ENCODE measurements at places on chromosomes 12 and 14. TPM values are rescaled to one million over a fixed set of nuclear protein-coding genes. Genes with fewer than 3 reads are reported as not detected.

- H3K4me3 ChIP-seq = no peak overlapping the region
- DNase-seq = no peak
- H3K4me1 ChIP-seq = peaks cover 37% of the 10 kb centered on the region
- no peak overlapping the region for H3K27ac ChIP-seq
- H3K36me3 ChIP-seq = peaks cover 2% of the 10 kb centered on the region
These were observed 394.9 kb downstream of the RAD51B start for GRCh38 chr14:68214431-68214830.

DNA sequence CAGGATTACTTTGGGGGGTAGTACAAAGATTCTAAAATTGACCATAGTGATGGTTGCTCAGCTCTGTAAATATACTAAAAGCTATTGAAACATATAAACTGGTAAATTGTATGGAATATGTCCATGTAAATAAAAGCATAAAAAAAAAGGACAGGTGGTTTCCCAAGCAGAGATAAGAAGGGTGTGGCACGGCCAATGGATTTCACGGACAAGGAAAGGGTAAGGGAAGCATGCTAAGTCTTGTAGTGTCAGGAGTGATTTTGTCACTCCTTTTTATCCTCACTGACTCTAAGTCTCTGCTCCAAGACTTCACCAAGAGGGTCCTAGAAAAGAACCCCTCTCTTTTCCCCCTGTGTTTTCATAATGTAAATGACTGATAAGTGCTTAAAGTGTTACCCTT is 229.2 kb downstream of the SPTSSA start:
- DNase-seq = no peak
- H3K4me3 ChIP-seq = no peak overlapping the region
- H3K36me3 ChIP-seq = no peaks in the 10 kb centered on the region
- H3K27ac ChIP-seq = no peak overlapping the region

Gene WIF1
- total RNA-seq = not detected

GRCh38 chr12:112850383-112850782 is 56.4 kb upstream of the OAS1 start:
- H3K27ac ChIP-seq = no peak overlapping the region
- H3K4me3 ChIP-seq = no peak overlapping the region
- DNase-seq = no peak
- no peaks in the 10 kb centered on the region for H3K36me3 ChIP-seq
- peaks cover 43% of the 10 kb centered on the region for H3K27me3 ChIP-seq
- no peaks in the 10 kb centered on the region for H3K4me1 ChIP-seq

- no peak overlapping the region for H3K4me3 ChIP-seq
- H3K4me1 ChIP-seq = no peaks in the 10 kb centered on the region
- H3K36me3 ChIP-seq = no peaks in the 10 kb centered on the region
These were observed 70.6 kb upstream of the ESRRB start for GRCh38 chr14:76305268-76305826.

Gene SLC4A8
- 9.1 TPM for total RNA-seq

- no peak overlapping the region for H3K4me3 ChIP-seq
- H3K27me3 ChIP-seq = no peaks in the 10 kb centered on the region
- H3K27ac ChIP-seq = no peak overlapping the region
- DNase-seq = no peak
These were observed 128.6 kb upstream of the PLEKHG7 start for GRCh38 chr12:92574051-92574783.

DNA sequence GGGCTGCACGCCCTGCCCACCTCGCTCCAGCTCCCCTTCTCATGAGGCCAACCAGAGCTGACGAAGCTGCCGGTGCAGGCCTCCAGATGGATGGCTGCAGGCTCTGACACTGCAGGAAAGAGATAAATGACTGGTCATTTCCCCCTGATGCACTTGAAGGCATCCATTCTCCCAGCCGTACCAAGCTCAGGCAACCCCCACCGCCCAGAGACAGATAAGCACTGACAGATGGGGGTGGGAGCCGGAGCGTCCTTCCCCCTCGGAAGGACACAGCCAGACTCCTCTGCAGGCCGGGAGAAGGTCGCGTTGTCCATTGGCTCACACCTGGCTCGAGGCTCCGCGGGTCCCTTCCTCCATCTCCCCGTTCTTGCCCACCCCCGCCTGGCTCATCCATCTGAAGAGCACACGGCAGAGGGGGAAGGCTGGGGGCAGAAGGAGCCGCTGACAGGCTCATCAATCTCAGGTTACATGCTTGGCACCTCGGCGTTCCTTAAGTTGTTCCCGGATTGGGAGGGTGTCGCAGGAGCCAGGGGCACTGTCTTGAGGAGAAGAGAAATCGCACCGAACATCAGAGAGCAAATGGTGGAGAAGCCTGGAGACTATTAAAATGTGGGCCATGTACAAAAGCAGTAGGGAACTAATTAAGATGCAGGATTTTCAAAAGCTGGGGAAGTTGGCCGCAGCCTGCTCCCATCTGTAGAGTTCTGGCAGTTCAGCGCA is 151.6 kb downstream of the DPF3 start:
- no peaks in the 10 kb centered on the region for H3K36me3 ChIP-seq
- H3K4me3 ChIP-seq = no peak overlapping the region
- H3K4me1 ChIP-seq = no peaks in the 10 kb centered on the region
- H3K27me3 ChIP-seq = peaks cover 2% of the 10 kb centered on the region
- no peak for DNase-seq

Gene FOXG1
- not detected for total RNA-seq

- no peaks in the 10 kb centered on the region for H3K36me3 ChIP-seq
- no peak for DNase-seq
- H3K27ac ChIP-seq = no peak overlapping the region
- H3K4me3 ChIP-seq = no peak overlapping the region
These were observed 48.8 kb upstream of the SEL1L start for GRCh38 chr14:81582420-81582819.

DNA sequence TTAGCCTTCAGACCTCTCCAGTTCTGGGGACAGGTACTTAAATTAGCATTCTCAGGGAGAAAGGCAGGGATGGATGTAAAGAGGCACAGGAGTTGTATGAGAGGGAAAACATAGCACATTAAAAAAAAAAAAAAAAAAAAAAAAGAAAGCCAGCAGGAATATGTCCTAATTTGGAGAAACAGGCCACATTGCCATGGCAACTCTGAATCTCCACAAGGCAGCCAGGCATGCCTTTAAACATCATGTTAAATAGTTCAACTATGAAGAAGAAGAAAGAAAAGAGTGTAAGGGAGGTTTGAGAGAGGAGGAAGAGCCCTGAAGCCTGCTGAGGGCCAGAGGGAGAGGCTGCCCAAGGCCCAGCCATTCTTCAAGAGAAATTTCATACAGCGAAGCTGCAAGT is 145.8 kb downstream of the GRIN2B start:
- no peaks in the 10 kb centered on the region for H3K27me3 ChIP-seq
- H3K36me3 ChIP-seq = no peaks in the 10 kb centered on the region
- no peaks in the 10 kb centered on the region for H3K4me1 ChIP-seq
- no peak overlapping the region for H3K27ac ChIP-seq
- no peak for DNase-seq

DNA sequence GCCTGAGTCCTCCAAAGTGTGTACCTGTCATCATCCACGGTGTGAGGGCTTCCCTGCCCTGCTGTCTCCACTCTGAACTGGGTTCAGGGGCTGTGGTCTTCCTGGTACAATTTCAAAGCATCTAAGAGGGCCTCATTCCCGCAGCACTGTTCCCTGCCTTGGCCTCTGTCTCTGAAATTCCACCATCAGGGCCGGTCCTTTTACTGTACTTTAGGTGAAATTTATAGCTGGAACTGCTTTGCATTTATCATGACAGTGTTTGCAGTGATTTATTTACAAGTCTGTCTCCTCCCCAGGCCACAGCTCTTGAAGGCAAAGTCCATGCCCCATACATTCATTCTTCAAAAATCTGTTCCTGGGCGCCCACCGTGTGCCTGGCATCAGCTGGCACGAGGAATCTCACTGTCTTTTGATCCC is 36.9 kb upstream of the NCOR2 start:
- DNase-seq = no peak
- H3K36me3 ChIP-seq = no peaks in the 10 kb centered on the region
- H3K4me3 ChIP-seq = no peak overlapping the region
- no peak overlapping the region for H3K27ac ChIP-seq
- peaks cover 34% of the 10 kb centered on the region for H3K27me3 ChIP-seq
- H3K4me1 ChIP-seq = peaks cover 12% of the 10 kb centered on the region

DNA sequence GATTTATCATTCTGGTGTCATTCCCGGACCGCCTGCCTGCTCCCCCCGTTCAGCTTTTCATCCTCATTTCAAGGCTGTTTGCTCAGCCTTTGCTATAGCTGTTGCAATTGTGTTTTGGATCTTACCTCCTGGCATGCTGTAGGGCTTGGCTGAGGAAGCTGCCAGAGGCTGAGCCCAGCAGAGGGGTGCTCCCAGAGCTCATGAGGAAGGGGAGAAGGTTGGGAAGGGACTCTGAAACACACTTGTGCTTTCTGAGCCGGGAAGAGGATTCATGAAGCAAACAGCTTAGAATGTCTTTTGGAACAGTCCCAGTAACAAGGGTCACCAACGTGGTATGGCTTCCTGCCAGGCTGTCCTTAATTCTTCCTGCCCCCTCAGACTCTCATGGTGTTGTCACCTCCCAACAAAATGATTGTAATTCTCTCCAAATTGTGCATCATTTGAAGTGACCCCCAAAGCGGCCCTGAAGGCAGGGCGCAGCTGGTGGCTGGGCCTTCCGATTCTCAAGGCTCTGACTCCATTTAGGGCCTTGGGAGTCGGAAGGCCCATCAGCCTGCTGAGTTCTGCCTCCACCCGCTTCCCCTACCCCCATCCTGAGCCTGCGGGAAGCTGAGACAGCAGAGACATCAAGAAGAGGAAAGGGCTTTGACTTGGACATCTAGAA is 111.9 kb upstream of the ARHGAP5 start:
- no peak overlapping the region for H3K27ac ChIP-seq
- DNase-seq = no peak
- H3K4me1 ChIP-seq = peaks cover 3% of the 10 kb centered on the region
- H3K36me3 ChIP-seq = no peaks in the 10 kb centered on the region
- no peak overlapping the region for H3K4me3 ChIP-seq

DNA sequence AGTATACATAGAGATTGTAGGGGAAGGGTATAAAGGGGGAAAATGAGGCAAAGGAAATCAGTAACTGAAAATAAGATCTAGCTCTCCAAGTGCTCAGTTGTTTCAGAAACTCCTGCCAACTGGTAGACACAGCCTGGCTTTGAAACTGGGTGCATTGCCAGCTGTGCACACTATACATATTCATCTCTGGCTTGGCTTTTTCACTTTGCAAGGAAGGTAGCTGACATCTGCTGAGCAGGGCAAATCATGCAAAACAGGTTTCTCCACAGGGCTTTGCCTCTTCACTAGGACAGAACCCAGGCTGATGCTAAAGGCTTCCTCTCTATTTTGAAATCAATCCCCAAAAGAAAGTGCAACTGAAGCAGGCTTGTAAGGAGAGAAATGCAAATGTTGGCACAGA is 101.5 kb downstream of the HELB start:
- no peak for DNase-seq
- no peaks in the 10 kb centered on the region for H3K36me3 ChIP-seq
- peaks cover 4% of the 10 kb centered on the region for H3K4me1 ChIP-seq
- peaks cover 4% of the 10 kb centered on the region for H3K27me3 ChIP-seq
- no peak overlapping the region for H3K4me3 ChIP-seq

Data from activated CD8-positive, alpha-beta memory T cell treated with anti-CD3 and anti-CD28 coated beads, Interleukin-2, amount 10 ng/mL, durations not matched to agents 7 days and 5 days (primary cell).